ENCODE measurements at places on chromosomes 4 and X. TPM values are rescaled to one million over a fixed set of nuclear protein-coding genes. Genes with fewer than 3 reads are reported as not detected.

Gene PDZD4
- polyA plus RNA-seq, result 6.1 TPM

Gene XK
- 0.08 TPM for polyA plus RNA-seq

Gene PDE6B
- 18.9 TPM for polyA plus RNA-seq

Gene SSX3
- polyA plus RNA-seq, result not detected

Gene IGSF1
- not detected for polyA plus RNA-seq

GRCh38 chr4:1345903-1346780 lies 866 bp upstream of the UVSSA start:
- peaks cover 33% of the 10 kb centered on the region for H3K4me1 ChIP-seq
- H3K27ac ChIP-seq, result peak overlapping the region; percentile 87
- DNase-seq, result peak; percentile 55

GRCh38 chr4:3752022-3752421 lies 14.2 kb upstream of the ADRA2C start:
- H3K4me3 ChIP-seq, result no peak overlapping the region
- DNase-seq, result no peak
- H3K27me3 ChIP-seq, result peaks cover 4% of the 10 kb centered on the region
- H3K36me3 ChIP-seq, result peaks cover 4% of the 10 kb centered on the region

DNA sequence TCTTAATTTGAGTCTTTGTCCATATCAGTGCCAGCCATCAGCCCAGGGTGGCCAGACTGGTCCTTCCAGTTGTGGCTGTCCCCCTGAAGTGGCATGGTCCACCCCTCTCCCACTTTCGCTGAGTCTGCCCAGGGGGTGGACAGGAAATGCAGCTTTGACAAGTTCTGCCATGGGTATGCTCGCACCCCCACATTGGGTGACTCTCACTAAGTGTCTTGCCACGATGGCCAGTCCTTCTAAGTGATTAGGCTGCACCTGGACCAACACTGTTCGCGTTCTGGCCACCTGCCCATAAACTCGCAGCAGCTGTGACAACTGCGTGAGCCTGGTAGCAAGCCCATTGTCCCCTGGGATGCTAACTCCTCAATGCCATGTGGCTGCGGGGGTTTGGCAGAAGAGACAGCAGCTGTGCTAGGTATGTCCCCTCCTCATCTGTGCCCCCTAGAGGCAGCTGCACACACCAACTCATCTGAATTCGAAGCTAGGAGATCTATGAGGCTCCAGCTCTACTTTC lies 10.0 kb upstream of the LNX1 start:
- H3K36me3 ChIP-seq, result no peaks in the 10 kb centered on the region
- no peaks in the 10 kb centered on the region for H3K4me1 ChIP-seq
- no peak overlapping the region for H3K27ac ChIP-seq

GRCh38 chrX:71489540-71489939 lies 43.4 kb upstream of the OGT start:
- H3K27ac ChIP-seq, result no peak overlapping the region
- H3K4me3 ChIP-seq, result no peak overlapping the region

GRCh38 chr4:147683188-147683591 lies 773 bp downstream of the PRMT9 start:
- peaks cover 9% of the 10 kb centered on the region for H3K36me3 ChIP-seq
- peak; percentile 21 for DNase-seq
- H3K27me3 ChIP-seq, result peaks cover 20% of the 10 kb centered on the region
- peak overlapping the region; percentile 97 for H3K27ac ChIP-seq
- H3K4me1 ChIP-seq, result peaks cover 28% of the 10 kb centered on the region
